ENCODE measurements at places on chromosomes 6 and 20.

DNA sequence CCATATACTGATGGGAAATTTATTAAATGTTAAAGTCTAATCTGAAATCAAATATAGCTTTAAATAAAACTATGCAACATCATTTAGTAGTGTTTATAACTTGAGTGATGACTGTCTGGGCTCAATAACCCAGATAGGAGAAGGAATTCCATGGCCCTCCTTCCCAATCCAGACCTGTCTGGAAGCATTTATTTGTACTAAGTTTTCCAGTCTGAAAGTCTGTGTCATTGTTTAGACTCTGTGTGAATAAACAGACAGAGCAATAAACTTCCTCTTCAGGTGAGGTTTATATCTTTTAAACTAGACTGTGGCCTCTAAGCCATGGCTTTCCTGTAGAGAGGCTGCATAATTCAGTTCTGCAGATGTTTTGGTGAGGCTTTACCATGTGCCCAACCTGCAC, 176.4 kb downstream of the SOX4 start:
- no peak for DNase-seq

DNA sequence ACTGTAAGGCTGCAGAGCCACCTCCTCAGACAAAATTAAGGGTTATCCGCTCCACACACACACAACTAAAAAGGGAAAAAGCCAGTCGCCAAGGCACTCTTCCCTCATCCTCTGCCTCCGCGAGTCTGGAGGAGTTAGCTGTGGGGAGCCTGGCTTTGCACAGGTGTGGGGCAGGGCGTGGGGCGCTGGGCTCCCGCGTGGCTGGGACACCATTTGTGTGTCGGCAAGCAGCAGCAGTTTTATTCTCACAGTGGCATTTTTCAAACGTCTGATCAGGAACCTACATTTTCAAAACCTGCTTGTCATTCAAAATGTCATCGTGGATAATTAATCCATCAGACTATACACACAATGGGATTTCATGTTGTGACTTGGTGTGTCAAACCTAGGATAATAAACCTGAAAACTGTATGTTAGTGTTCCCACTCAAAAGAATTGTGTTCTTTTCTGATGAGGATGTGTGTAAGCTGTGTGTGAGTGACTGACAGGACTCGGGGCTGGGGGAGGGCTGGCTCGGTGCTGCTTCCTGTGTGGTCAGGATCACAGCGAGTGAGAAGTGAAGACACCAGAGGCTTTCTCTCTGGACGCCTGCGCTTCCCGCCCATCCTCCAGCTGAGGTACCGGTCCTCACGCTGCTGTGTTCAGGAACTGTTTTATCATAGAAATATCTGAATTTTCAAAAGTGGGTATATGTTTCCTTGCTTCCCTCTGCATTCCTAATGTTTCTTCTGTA, 83.1 kb downstream of the IRF4 start:
- no peak for DNase-seq

GRCh38 chr20:25319241-25320034, 71.2 kb downstream of the ABHD12 start:
- DNase-seq = no peak

- no peak for DNase-seq
These were observed at the start of gene OPRL1 for GRCh38 chr20:64080013-64080812. TSS of gene OPRL1 (plus strand) at chr20:64080082. CDS start at chr20:64092721, 12,639 bp downstream.

- DNase-seq = no peak
These were observed 52.0 kb downstream of the BFSP1 start for GRCh38 chr20:17479063-17479657.
